Tongue (tissue), 3 donors: ENCODE measurements at places on chromosomes 11 and 22. TPM values are rescaled to one million over a fixed set of nuclear protein-coding genes. Genes with fewer than 3 reads are reported as not detected.

- no peak for DNase-seq
These were observed 11.3 kb upstream of the EFCAB6 start for GRCh38 chr22:43823353-43823908.

DNA sequence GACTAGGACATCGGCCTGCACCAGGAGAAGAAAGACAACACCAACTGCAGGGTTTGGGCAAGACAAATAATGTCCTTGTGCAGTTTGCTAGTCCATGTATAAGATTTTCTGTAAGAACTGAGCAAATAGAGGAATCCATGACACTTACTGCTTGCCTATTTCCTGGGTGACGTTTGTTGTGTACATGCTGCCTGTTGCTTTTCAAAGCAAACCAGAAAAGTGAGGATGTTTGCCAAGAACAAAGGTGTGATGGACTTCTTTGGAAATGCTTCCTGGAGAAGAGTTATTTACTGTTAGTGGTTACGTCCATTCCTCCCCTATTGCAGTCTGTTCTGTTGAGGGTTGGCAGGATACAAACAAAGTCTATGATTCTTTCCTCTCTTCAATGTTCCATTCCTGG is 126.5 kb downstream of the CASP12 start:
- DNase-seq, result no peak

GRCh38 chr11:8802251-8802650 is 108.7 kb upstream of the AKIP1 start:
- no peak for DNase-seq

PDE2A gene
- total RNA-seq, result 28.1 TPM

PIK3C2A gene
- 60.8 TPM for total RNA-seq
